ENCODE measurements at places on chromosomes 16 and 17.
A peak's percentile ranks its signal among the peaks of the same experiment; 100 is the strongest.

DNA sequence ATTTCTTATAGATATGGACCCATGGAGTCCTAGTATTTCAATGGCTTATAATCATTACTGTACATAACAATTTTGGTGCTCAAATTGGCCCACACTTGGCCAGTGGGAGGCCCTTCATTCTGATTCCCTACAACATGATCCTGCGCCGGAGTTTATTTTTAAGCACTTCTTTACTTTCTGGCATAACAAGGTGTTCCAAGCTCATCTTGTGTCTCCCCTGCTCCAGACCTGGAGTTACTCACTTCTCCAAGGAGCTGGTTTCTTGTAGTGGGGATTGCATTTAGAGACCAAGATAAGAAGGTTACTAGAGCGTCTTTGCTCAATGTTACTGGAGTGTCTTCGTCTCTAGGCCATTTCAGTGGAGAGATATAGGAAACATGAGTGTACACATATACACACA is 87.9 kb downstream of the MSI2 start:
- H3K36me3 ChIP-seq = peaks cover 28% of the 10 kb centered on the region
- no peaks in the 10 kb centered on the region for H3K27me3 ChIP-seq
- no peak overlapping the region for H3K27ac ChIP-seq
- H3K4me3 ChIP-seq = no peak overlapping the region

DNA sequence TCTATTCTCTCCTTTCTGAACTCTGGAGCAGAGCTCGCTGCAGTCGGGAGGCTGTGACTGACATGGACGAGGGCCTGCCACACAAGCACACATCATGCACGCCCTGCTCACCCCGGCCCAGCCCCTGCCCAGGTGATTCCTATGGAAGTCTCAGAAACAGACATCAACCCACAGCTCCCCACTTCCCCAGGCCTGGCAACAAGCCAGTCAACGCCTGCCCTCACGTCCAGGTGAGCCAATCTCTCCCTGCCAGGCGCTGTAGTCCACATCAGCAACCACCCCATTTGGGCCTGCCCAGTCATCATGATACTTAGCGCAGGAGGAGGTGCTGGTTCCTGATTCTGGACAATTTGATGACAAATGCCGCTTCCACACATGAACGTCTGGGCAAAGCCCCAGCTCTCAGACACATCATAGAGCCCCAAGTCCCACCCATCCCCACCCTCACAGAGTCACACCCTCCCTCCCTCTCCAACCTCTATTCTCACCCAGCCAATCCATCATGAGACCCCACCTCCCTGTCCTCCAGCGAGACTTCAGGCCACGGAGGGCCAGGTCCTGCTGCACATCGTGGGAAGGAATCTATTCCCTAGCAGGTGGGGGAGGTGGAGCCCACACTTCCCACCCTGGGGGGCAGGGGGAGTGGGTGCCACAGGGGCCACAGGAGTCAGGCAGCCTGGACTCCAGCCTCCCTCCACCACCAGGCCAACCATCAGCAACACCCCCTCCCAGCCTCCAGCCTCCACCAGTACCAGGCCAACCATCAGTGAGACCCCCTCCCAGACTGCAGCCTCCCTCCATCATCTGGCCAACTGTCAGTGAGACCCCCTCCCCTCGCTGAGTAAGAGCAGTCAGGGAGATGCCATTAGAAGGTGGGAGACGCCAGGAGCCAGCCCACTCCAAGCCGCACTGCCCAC is 33.7 kb upstream of the GSG1L start:
- no peak overlapping the region for H3K4me3 ChIP-seq
- H3K4me1 ChIP-seq = no peaks in the 10 kb centered on the region
- no peak overlapping the region for H3K27ac ChIP-seq
- no peaks in the 10 kb centered on the region for H3K27me3 ChIP-seq

- DNase-seq = no peak
- H3K4me1 ChIP-seq = no peaks in the 10 kb centered on the region
- H3K27ac ChIP-seq = no peak overlapping the region
- H3K27me3 ChIP-seq = no peaks in the 10 kb centered on the region
- no peaks in the 10 kb centered on the region for H3K36me3 ChIP-seq
- no peak overlapping the region for H3K4me3 ChIP-seq
These were observed 245.1 kb downstream of the SOX9 start for GRCh38 chr17:72365857-72366414.

DNA sequence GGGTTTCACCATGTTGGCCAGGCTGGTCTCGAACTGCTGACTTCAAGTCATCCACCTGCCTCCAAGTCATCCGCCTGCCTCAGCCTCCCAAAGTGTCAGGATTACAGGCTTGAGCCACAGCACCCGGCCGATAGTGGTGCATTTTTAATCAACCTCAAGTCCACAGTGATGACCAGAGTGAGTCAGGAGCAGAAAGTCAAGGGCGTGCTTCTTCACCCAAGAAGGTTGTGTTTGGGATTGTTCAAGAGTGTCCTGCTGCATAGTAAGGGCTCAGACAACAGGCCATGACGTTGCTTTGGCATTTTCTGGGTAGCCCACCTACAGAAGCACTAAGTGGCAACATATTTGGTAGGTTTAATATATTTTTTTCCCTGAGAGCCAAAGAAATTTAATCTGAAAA is 108.3 kb upstream of the FAM20A start:
- H3K27ac ChIP-seq = no peak overlapping the region
- no peaks in the 10 kb centered on the region for H3K4me1 ChIP-seq
- no peak overlapping the region for H3K4me3 ChIP-seq
- H3K36me3 ChIP-seq = no peaks in the 10 kb centered on the region
- no peaks in the 10 kb centered on the region for H3K27me3 ChIP-seq

- peaks cover 89% of the 10 kb centered on the region for H3K27me3 ChIP-seq
- peak overlapping the region; percentile 45 for H3K27ac ChIP-seq
- no peak overlapping the region for H3K4me3 ChIP-seq
- H3K36me3 ChIP-seq = no peaks in the 10 kb centered on the region
These were observed 770 bp downstream of the HBM start for GRCh38 chr16:166375-167121.

DNA sequence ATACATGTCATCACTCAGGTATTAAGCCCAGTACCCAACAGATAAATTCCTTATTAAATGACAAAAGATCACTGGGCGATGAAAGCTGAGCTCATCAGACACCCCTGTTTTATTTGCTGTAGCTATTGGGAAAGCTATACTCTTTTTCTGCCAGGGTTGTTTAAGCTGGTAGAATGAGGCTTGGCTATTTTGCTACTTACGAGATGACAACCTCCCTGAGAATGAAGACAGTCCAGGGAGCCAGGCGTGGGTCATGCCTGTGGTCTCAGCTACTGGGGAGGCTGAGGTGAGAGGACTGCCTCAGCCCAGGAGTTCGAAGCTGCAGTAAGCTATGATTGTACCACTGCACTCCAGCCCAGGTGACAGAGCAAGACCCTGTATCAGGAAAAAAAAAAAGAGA is 4.3 kb upstream of the SH2B1 start:
- H3K27ac ChIP-seq = no peak overlapping the region
- H3K4me1 ChIP-seq = peaks cover 23% of the 10 kb centered on the region
- H3K27me3 ChIP-seq = no peaks in the 10 kb centered on the region
- no peak for DNase-seq

DNA sequence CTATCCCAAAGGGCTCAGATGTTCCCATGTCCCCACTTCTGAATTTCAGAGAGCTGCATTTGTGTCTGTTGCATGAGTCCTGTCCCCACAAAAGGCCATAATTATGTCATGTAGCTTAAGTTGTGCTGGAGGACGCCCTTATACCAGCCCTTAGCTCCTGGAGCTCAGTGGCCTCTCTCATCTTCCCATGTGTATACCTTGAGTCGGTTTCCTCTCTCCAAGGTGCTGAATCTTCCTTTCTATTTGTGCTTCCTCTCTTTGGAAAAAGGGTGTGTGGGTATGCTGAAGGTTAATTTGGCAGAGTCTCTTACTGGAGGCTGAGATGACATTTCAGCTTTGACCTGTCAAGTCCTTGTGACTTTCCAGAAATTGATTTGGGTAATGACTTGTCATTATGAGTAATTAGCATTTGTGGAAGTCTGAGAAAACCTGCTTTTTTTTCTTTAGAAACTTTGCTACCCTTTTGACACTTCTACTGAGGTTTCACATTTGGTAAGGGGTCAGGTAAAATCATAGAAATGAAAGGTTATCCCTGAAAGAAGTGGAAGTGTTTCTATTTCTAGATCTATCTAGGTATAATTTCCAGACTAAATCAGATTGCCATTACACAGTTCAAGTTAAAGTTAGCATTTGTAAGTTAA is 185.4 kb downstream of the ABCC12 start:
- H3K27me3 ChIP-seq = no peaks in the 10 kb centered on the region
- no peaks in the 10 kb centered on the region for H3K36me3 ChIP-seq
- no peak overlapping the region for H3K4me3 ChIP-seq
- no peak overlapping the region for H3K27ac ChIP-seq
- DNase-seq = no peak

DNA sequence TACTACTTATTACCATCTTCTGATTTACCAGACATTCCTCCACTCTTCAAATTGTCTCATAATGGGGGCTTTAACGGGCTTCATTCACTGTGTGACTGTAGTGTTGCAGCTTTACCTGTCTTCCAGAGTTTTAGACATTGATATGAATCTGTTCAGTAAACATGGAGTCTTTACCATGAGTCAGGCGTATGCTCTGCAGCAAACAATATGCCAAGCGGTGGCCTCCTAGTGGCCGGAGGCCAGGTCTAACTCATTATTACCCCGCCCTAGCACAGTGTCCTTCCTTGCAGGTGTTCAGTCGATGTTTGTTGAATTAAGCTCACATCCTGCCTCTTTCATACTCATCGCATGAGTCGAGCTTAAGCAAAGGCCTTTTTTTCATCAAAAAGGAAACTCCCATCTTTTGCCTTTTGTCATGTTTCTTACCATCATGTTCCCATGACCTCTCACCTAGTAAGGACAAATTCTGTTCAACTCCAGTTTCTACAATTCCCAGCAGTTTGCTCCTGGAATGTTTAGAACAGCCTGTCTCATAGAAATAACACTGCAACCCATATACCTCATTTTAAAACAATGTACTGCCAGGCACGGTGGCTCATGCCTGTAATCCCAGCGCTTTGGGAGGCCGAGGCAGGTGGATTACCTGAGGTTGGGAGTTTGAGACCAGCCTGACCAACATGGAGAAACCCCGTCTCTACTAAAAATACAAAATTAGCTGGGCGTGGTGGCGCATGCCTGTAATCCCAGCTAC is 39.4 kb downstream of the TUBD1 start:
- H3K36me3 ChIP-seq = peaks cover 6% of the 10 kb centered on the region
- no peak overlapping the region for H3K4me3 ChIP-seq
- peak; percentile 77 for DNase-seq
- no peaks in the 10 kb centered on the region for H3K27me3 ChIP-seq
- H3K4me1 ChIP-seq = peaks cover 53% of the 10 kb centered on the region
- peak overlapping the region; percentile 80 for H3K27ac ChIP-seq

- no peak overlapping the region for H3K4me3 ChIP-seq
- no peaks in the 10 kb centered on the region for H3K36me3 ChIP-seq
- no peaks in the 10 kb centered on the region for H3K4me1 ChIP-seq
These were observed 616.0 kb upstream of the CDH11 start for GRCh38 chr16:65737831-65738230.

GRCh38 chr17:43396491-43397060 is 2.2 kb upstream of the ARL4D start:
- H3K4me3 ChIP-seq = no peak overlapping the region
- peak overlapping the region; percentile 53 for H3K27ac ChIP-seq
- peaks cover 1% of the 10 kb centered on the region for H3K36me3 ChIP-seq

DNA sequence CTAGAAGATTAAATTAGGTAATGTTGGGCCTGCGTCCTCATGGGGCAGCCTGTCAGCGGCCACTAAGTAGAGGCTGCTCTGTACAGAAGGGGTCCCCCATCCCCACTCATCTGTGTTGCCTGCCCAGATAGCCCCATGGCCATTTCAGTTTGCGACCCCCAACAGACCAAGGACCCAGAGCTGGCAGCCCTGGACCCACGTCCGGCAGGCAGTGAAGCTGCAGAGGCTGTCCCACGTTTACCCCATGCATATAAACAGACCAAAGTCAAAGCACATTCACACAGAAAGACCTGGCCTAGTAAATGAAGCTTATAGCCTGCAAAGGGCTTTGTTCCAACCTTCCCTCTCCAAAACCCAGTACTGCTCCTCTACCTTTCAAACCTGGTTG is 4.6 kb downstream of the PDF start:
- no peak for DNase-seq
- peak overlapping the region; percentile 52 for H3K27ac ChIP-seq
- no peaks in the 10 kb centered on the region for H3K27me3 ChIP-seq
- peaks cover 47% of the 10 kb centered on the region for H3K4me1 ChIP-seq

GRCh38 chr16:27564224-27564623 is 14.3 kb downstream of the KATNIP start:
- no peak for DNase-seq
- no peaks in the 10 kb centered on the region for H3K27me3 ChIP-seq
- H3K27ac ChIP-seq = no peak overlapping the region
- no peaks in the 10 kb centered on the region for H3K4me1 ChIP-seq
- H3K4me3 ChIP-seq = no peak overlapping the region

DNA sequence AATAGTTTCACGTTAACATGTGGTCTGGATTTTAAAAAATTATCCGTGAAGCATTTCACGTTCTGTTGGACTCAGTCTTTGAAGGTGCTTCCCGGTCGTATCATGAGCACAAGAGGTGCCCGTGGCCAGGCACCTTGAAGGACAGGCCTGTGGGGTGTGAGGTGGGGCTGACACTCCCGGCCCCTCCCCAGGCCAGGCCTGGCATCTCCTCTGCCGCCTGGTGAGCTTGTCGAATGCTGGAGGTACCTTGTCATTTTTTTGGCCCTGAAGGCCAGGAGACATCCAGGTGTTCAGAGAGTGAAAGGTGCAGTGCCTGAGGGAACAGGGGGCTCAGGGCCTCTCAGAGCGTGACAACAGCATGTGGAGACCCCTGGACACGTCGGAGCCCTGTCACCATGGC is 11.7 kb downstream of the ZNF469 start:
- no peak for DNase-seq
- no peaks in the 10 kb centered on the region for H3K4me1 ChIP-seq
- H3K36me3 ChIP-seq = no peaks in the 10 kb centered on the region

- H3K4me3 ChIP-seq = no peak overlapping the region
- peaks cover 33% of the 10 kb centered on the region for H3K4me1 ChIP-seq
- DNase-seq = no peak
These were observed 231.2 kb downstream of the PRKCA start for GRCh38 chr17:66533572-66533971.

DNA sequence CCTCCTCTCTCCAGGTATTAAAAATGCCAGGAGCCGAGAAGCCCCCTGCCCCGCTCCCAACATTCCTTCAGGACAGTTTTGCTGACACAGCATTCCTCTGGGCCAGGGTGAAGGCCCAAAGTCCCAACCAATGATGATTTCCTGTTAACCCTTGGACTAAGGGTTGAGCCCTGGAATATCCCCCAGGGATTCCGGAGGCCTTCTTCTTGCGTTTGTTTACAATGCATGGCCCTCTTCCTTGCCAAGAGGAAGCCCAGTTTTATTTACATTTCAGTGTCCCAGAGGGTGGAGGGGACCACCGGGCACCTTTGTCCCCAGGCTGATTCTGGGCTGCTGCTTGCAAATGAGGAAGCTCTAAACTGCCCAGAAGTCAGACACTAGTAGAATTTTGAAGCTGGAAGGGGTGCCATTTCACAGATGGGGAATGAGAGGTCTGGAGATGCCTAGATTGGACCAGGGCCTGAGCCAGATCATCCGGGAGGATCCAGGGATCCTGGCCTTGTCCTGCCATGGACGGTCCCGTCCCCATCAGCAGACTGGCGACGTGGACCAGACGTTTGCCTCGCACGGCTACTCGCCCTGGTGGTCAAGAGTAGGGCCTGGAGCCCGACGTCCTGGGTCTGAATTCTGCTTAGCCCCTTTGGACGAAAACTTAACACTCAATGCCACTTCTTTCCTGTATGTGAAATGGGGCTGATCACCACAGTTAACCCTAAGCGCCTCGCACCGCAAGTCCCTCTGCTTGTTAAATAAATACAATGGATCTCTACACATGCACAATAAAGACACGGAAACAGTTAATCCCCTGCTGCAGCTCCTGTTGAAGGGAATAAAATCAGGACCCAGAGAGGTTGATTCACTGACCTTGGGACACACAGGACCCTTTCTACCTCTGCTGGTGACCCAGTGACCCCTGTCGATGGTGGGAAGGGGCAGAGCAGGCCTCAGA is 55.6 kb upstream of the CIBAR2 start:
- H3K4me1 ChIP-seq = no peaks in the 10 kb centered on the region
- H3K36me3 ChIP-seq = no peaks in the 10 kb centered on the region
- H3K27ac ChIP-seq = no peak overlapping the region
- H3K4me3 ChIP-seq = no peak overlapping the region
